ENCODE measurements at places on chromosomes 4 and X.

- DNase-seq: no peak
These were observed 996.4 kb downstream of the C4orf33 start for GRCh38 chr4:130092187-130093015.

- no peak for DNase-seq
These were observed 259.6 kb downstream of the UNC5C start for GRCh38 chr4:95289028-95289634.

- no peak for DNase-seq
These were observed 19.2 kb downstream of the PNMA6E start for GRCh38 chrX:153381684-153382532.

DNA sequence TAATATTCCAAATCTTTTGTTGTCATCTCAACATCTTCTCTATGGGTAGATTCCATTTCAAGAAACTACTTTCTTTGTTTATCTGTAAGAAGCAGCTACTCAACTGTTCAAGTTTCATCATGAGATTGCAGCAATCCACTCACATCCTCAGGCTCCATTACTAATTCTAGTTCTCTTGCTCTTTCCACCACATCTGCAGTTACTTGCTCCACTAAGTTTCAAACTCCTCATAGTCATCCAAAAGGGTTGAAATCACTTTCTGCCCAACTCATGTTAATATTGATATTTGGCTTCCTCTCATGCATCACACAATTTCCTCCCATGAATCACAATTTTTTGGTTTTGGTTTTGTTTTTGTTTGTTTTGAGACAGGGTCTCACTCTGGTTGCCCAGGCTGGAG is 35.7 kb downstream of the ADH5 start:
- DNase-seq: no peak

Measured in central memory CD8-positive, alpha-beta T cell (primary cell).